ENCODE measurements at places on chromosomes 12 and 14. TPM values are rescaled to one million over a fixed set of nuclear protein-coding genes. Genes with fewer than 3 reads are reported as not detected.

DNA sequence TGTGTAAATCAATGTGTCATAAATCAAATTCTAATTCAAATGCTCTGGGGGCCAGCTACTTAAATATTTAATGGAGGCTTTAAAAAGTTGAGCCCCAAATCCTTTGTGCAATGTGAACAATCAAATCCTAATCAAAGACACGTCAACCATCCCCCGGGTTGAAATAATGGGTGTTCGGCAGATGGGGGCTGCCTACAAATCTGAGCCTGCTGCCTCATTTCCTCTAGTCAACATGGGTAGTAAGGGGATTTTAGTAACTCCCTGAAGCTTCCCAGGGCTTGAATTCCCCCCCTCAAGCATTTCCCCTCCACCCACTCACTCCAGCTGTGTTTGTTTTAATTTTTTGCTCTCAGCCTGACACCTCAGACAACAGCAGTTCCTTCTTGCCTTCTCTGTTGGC is 37.8 kb downstream of the SRRM4 start:
- DNase-seq, result no peak

- no peak for DNase-seq
These were observed 553 bp downstream of the CNPY2 start for GRCh38 chr12:56315249-56315621.

- DNase-seq, result no peak
These were observed 7.7 kb downstream of the ATF7IP start for GRCh38 chr12:14373217-14373616.

DNA sequence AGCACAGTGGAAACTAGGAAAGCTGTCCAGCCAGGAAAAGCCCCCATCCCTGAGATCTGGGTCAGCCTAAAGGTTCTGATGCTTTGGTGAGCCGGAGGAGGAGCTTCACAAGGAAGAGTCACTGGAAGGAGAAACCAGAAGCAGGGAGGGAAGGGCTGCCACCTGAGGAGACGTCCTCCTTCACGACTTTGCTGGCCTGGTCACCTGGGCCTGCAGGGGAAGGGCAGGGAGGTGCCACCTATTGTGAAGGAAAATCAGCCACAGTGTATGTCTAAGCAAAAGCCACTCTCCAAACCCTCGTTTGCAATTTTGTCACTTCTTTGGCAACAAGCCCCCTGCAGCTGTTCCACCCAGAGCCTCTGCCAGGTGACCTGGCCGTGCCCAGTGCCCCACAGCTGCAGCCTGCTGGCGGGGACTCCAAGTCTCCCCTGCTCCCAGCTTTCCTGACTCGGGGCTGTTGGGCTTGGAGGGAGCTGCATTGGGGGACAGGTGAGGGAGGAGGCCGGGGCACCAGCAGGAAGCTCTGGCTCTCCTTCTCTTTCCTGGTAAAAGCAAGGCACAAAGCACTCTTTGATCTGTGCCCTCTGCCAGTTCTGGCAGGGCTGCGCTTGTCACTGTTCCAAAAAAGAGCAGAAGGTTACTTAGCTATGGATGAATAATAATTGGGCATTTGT is 120.9 kb upstream of the BCL2L14 start:
- no peak for DNase-seq

- no peak for DNase-seq
These were observed 17.8 kb downstream of the ELK3 start for GRCh38 chr12:96211988-96212387.

DNA sequence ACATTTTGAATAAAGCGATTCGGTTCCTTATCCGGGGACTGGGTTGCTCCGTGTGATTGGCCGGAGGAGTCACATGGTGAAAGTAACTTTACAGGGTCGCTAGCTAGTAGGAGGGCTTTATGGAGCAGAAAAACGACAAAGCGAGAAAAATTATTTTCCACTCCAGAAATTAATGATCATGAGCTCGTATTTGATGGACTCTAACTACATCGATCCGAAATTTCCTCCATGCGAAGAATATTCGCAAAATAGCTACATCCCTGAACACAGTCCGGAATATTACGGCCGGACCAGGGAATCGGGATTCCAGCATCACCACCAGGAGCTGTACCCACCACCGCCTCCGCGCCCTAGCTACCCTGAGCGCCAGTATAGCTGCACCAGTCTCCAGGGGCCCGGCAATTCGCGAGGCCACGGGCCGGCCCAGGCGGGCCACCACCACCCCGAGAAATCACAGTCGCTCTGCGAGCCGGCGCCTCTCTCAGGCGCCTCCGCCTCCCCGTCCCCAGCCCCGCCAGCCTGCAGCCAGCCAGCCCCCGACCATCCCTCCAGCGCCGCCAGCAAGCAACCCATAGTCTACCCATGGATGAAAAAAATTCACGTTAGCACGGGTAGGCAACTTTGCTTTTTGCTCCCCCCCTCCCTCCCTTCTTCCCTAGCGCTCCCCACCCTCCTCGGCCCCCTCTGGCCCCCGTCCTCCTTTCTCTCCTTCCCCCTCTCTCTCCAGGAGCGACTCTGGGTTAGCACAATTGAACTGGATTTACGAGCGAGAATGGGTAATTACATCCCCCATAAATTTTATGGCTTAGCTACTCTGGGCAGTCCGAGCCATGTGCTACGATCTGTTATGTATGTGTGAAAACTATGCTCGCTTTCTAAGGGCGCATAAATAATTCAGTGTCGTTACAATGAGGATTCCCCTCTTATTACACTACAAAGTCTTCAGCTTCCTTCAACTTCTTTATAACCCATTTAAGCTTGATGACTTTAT is at the start of gene HOXC4:
HOXC4 (plus strand) TSS at position 85 of the 991 bp plus-strand sequence; CDS start at position 173, 88 bp downstream.
- DNase-seq, result no peak

GRCh38 chr12:916240-916639 is 33.3 kb downstream of the RAD52 start:
- DNase-seq, result no peak

DNA sequence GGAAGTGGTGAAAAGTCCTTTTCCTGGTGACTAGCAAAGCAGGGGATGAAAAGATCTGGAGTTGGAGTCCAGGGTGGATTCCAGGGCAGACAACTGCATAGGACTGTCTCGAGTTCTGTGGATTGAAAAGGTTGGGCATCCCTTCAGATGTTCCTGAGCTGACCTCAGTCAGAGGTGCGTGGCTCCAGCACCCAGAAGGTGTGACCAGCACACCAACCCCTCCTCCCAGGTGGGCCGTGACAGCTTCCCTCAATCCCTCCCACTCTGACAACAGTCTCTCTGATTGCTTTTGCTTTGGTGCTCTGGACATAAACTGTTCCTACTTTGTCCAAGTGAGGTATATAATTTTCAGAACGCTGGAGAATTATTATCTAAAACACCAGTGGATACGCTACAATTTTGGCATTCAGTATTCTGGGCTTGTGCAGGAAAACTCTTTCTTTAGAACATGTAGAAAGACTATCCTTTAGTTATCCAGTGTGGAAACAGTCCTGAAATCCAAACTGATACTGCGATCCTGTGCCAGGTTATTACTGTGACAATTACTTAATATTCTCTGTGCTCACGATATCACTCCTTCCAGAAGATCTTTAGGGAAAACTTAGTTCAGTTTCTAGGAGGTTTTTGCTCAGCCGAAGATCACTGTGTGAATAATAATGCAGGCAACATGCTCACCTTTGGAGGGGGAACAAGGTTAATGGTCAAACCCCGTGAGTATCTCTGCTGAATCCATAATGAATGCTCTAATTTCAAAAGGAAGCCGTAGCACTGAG is 87.9 kb downstream of the DAD1 start:
- no peak for DNase-seq

- DNase-seq, result peak; percentile 43
These were observed 179.0 kb upstream of the RGS6 start for GRCh38 chr14:71753126-71753830.

DNA sequence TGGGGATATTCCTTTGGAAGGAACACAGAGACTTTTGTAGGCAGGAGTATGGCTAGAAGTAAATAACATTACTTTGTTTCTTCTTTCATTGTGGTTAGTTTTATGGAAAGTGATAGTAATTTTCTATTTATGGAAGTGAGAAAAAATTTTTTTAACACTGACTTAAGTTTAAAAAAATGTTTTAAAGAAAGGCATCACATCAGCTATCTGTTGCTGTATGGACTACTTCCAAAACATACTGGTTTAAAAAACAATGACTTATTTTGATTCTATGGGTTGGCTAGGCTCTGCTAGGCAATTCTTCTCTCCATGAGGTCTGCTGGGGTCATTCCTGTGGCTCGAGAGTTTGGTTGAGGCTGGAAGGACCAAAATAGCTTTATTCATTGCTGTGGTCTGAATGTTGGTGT is 31.7 kb upstream of the SLC38A2 start:
- DNase-seq, result no peak

GRCh38 chr14:24605435-24606190 is 3.9 kb downstream of the GZMH start:
- peak; percentile 20 for DNase-seq

- DNase-seq, result no peak
These were observed 539.7 kb downstream of the SNAPC1 start for GRCh38 chr14:62301911-62302310.

DNA sequence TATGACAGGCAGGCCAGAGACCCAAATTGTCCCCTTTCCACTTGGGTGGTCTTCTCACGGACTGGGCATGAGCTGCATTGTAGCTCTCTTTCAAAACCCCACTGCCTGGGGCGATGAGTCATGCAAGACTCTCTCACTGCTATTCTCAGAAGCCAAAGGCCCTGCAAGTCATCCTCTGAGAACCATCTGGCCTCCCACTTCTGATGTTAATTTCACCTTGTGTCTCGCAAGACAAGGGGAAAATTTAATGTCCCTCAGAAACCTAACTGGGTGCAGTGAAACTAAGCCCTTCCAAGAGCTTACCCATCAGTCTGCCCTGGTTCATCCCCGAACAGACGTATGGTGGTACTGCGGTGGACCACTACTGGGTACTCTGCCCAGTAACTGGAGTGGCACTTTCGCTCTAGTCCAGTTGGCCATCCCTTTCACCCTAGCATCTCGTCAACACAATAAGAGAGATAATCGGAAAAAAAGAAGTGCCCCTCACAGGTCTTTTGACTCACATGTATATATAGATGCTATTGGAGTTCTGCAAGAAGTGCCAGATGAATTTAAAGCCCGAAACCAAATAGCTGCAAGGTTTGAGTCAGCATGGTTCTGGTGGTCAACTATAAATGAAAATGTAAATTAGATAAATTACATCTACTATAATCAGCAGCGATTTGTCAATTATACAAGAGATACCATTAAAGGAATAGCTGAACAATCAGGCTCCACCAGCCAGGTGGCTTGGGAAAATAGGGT is 31.3 kb upstream of the LALBA start:
- DNase-seq, result no peak

DNA sequence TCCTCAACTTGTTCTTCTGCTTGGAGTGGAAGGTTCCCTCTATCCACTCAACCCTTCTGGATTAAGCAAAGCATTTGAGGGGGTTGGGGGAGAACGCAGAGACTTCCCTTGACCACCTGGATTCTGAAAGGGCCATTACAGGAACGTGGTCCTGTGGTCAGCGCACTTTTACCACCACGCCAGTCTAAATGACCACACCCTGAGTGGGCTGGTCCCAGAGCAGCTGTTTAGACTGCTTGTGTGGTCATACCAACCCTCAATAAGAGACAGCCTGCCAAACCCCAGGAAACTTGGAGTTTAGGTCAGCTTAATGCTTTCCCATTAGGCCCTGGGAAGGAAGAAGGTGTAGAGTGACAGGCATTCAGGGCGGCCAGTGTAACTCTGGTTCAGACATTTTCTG is 165.5 kb upstream of the ATP2B1 start:
- no peak for DNase-seq

DNA sequence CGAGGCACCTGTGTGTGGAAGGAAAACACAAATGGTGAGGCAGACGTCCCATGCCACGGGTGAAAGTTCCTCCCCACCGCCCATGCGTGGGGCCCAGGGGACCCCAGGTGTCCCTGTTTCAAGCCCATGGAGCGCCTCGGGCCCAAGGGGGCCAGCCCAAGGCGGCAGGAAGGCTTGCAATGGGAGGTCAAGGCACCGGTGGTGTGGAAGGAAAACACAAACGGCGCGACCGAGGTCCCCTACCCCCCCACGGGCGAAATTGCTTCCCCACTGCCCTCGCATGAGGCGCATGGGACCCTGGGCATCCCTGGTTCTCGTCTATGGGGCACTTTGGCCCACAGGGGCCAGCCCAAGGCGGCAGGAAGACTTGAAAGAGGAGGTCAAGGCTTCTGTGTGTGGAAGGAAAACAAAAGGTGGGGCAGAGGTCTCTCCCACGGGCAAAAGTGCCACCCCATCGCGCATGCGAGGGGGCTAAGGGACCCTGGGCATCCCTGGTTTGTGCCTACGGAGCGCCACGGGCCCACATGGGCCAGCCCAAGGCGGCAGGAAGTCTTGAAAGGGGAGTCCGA is 379.4 kb downstream of the ALG10 start:
- no peak for DNase-seq

- DNase-seq, result no peak
These were observed 1.4 kb upstream of the ASIC1 start for GRCh38 chr12:50055831-50056638.

The HVCN1 gene
- 0.87 TPM for total RNA-seq

The HOXC5 gene
- total RNA-seq, result 5.0 TPM

The NPFF gene
- not detected for total RNA-seq

The MYO1H gene
- not detected for total RNA-seq

The GDF3 gene
- total RNA-seq, result not detected

The RPS6KL1 gene
- total RNA-seq, result 14.9 TPM

Measured in Panc1 (cell line).